ENCODE measurements at places on chromosomes 11 and 22.

DNA sequence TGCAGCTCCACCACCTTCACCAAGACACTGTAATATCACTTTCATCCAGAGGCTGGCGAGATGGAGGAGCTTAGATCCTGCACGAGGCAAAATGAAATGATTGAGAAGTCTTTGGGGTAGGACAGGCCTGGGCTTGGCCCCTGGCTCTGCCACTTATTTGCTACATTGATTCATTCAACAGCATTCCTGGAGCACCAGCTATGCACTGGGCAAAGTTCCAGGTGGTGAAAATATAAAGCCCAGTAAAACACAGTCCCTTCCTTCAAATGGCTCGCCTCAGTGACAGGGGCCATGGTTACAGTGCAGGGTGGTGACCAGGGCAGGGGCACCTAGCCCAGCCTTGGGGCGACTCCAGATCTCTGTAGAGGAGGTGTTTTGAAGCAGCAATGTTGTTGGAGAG is 19.7 kb downstream of the ALX4 start:
- DNase-seq: no peak

- DNase-seq: no peak
Observed at GRCh38 chr11:131666617-131667016, 296.2 kb downstream of the NTM start.

- DNase-seq: no peak
Observed at GRCh38 chr11:10225553-10225952, 68.5 kb downstream of the SBF2 start.

DNA sequence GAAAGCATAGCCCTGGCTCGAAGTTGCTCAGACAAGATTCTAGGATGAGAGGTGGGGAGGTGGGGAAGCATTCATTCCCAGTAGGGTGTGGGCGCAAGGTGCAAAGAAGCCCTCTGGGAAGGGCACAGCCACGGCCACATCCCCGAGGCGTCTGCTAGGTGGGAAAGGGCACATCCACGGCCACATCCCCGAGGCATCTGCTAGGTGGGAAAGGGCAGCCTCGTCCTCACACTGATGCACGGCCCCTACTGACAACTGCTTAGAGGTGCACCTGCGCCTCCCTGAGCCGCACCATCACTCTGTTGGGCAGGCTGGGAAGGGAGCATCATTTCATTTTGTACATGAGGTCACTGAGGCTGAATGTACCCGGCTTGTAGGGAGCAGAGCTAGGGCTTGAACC is 94.6 kb upstream of the PITPNB start:
- DNase-seq: no peak

GRCh38 chr22:33654173-33654895 is 265.9 kb downstream of the LARGE1 start:
- no peak for DNase-seq

Measured in spinal cord (tissue), 10 donors.